ENCODE measurements at places on chromosomes 3 and 15.

DNA sequence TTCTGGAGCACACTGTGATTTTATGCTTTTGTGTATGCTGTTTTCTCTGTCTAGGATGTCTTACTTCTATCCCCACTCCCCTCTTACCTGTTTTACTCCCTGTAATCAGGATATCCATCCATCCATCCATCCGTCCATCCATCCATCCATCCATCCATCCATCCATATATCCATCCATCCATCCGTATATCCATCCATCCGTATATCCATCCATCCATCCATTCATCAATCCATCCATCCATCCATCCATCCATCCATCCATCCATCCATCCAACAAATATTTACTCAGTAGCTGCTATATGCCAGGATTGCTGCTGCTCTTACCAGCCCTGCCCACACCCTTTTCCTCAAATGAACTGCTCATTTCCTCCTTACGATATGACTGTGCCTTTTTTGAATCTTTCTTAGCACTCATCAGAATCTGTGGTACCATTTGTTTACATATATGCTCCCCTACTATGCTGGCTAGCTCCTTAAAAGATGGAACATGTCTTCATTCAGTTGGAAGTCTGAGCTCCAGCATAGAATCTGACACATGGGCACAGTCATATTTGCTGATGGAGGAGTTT lies 35.2 kb downstream of the USP13 start:
- no peak for DNase-seq

- peak; percentile 77 for DNase-seq
Observed at GRCh38 chr3:46558184-46559043, 7.7 kb downstream of the LRRC2 start.

- DNase-seq, result peak; percentile 20
Observed at GRCh38 chr15:58517682-58518525, 86.1 kb downstream of the LIPC start.

GRCh38 chr3:61094608-61095007 lies 156.6 kb downstream of the FHIT start:
- DNase-seq, result no peak

- no peak for DNase-seq
Observed at GRCh38 chr15:35211240-35211902, 126.3 kb upstream of the NANOGP8 start.

GRCh38 chr3:151169262-151169947 lies 33.6 kb downstream of the GPR171 start:
- DNase-seq, result no peak

DNA sequence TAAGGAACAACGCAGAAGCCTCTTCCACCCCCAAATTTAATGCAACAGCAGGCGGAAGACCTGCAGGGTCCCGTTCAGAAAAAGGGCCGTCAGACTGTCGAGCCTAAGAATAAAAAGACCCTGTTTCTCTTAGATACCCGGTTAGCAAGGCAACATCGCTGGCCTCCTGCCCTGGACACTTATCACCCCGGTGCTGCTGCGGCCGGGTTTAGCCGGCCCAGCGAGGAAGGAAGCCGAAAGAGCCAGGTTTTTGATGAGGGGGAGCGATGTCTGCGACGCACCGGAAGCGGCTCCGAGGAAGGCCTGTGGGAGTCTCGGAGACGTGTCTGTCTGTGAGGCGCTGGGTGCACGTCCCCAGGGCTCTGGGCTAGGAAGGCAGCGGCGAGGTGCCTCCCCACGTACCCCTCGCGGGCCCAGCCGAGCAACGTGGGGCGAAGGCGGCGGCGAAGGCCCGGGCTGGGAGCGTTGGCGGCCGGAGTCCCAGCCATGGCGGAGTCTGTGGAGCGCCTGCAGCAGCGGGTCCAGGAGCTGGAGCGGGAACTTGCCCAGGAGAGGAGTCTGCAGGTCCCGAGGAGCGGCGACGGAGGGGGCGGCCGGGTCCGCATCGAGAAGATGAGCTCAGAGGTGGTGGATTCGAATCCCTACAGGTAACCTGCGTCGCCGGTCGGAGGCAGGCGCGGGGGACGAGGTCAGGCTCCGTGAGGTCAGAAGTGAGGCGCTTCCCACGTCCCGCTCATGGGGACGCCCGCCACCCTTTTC lies at the start of gene UBA5:
UBA5 (plus strand) TSS at position 278 of the 759 bp plus-strand sequence; CDS start at position 487, 209 bp downstream.
- peak; percentile 73 for DNase-seq

DNA sequence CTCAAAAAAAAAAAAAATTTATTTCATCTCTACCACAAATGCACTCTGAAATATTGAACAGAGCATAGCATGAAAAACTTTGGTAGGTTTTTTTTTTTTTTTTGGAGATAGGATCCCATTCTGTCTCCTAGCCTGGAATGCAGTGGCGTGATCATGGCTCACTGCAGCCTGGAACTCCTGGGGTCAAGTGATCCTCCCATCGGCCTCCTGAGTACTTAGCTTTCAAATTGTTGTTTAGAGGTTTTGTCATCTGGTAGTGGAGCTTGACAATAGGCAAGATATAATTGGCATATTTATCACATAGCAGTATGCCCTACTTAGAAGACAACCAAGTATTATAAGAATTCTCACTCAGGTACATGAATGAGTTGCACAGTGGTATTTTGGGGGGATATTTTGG lies 234.2 kb upstream of the ST8SIA2 start:
- no peak for DNase-seq

DNA sequence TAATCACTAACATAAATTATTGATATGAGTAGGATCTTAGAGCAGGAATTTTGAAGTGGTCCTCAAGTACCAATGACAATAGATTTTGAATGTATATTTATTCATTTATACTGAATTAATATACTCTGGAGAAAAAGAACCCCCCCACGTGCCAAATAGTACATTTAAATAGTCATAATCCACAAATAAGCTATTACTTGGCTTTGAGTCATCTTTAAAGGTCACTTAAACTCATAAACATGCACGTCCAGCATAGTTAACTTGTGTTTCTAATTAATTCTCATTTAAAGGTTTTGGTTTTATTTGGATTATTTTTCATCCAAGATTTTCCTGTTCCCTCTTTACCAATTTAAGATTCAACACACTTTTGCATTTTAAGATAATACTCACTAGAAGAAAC lies 35.1 kb downstream of the FGF7 start:
- no peak for DNase-seq

DNA sequence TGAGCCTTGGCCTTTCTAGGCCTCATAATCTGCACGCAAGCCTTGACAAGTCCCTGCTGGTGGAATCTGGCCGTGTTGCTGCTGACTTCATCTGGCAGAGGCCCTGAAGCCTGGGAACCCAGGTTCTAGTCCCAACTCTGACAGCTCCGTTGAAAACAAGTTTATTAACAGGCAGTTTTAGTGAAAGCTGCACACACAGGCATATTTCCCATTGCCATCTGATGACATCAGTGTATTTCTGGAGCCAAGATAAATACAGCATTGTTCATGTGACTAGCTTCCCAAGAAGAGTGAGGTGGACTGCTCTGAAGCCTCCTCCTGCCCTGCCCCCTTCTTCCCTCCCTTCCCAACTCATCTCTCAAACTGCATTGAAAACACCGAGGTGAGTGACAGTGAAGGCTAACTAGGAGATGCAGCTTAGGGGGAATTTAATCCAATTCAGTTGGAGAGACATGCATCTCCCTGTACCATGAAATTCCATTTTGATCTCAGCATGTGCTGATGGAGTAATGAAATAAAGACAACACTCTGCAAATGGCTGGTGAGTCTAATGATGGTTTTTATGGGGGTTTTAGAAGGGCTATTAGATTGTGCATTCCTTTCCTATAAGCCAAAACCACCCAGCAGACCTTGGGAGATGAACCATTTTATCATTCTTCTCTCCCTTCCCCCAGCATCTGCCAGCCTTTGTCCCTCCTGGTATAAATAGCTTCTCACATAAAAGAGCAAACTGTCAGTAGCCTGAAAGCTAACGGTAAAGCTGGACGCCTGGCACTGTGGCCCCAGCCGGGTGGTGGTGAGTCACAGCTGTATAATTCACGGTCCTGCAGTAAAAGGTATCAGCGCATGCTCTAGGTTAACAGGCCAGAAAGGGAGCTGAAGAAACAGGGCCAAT lies 38.0 kb downstream of the PRICKLE2 start:
- no peak for DNase-seq

DNA sequence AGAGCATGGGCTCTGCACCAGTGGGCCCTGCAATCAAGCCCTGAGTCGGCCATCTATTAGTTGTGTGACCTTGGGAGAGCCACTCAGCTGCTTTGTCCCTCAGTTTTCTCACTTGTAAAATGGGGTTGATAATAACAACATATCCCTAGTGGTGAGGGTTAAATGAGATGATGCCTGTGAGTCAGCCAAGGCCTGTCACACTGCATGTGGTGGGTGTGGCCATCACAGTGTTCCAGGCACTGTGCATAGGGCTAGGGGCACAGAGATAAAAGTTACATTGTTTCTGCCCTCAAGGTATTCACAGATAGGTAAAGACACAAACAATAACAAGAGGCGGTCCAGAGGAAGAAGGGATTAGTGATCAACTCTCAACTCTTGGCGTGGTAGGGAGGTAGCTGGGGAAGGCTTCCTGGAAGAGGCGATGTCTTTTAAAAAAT lies 19.5 kb downstream of the SMAD6 start:
- DNase-seq, result no peak

DNA sequence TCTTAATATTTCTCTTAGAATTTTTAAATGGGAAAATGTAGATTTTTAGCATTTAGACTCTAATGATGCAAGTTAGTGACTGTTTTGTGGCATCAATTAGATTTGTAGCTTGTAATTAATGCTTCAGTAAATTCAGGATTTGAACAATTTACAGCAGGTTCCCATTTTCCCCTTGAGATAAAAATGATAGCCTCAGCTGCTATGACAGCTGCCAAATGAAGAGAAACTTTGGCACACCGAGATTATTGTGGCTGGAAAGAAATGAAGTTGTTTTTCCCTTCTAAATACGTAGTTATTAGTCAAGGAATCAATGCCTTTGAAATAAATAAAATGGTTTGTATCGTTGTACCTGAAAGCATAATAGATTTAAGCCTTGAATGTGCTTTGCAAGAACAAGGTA lies 206.4 kb upstream of the P2RY1 start:
- no peak for DNase-seq

- no peak for DNase-seq
Observed at GRCh38 chr3:114421204-114421603, 127.4 kb downstream of the TIGIT start.
